ENCODE measurements at places on chromosomes 6 and 20. TPM values are rescaled to one million over a fixed set of nuclear protein-coding genes. Genes with fewer than 3 reads are reported as not detected.

The TMEM170B gene
- total RNA-seq = 0.69 TPM

The PDYN gene
- total RNA-seq = not detected

The YTHDF1 gene
- 40.3 TPM for total RNA-seq

The ENPP3 gene
- 0.19 TPM for total RNA-seq

The FAM209B gene
- total RNA-seq = 1.5 TPM

The HLA-G gene
- 2.5 TPM for total RNA-seq

The WFDC5 gene
- not detected for total RNA-seq

The GSTA3 gene
- not detected for total RNA-seq

The SLC24A3 gene
- total RNA-seq = not detected

The RPS6KA2 gene
- total RNA-seq = 1.5 TPM

The CARMIL1 gene
- total RNA-seq = 3.8 TPM

The BTNL2 gene
- not detected for total RNA-seq

The GNAS-AS1 gene
- total RNA-seq = 1.0 TPM

The LST1 gene
- total RNA-seq = 8.1 TPM

The GSTA1 gene
- not detected for total RNA-seq

Measured in activated T-helper 17 cell treated with anti-CD3 and anti-CD28 coated beads, Interleukin-2, amount 50 U/mL, for 72 hours (primary cell).